Stimulated activated naive CD4-positive, alpha-beta T cell treated with Interleukin-2 at 50 U/mL for 16 hours (primary cell): ENCODE measurements at places on chromosomes 5 and 9.

- no peak for DNase-seq
Observed at GRCh38 chr9:108395421-108395820, 460.4 kb downstream of the ACTL7B start.

DNA sequence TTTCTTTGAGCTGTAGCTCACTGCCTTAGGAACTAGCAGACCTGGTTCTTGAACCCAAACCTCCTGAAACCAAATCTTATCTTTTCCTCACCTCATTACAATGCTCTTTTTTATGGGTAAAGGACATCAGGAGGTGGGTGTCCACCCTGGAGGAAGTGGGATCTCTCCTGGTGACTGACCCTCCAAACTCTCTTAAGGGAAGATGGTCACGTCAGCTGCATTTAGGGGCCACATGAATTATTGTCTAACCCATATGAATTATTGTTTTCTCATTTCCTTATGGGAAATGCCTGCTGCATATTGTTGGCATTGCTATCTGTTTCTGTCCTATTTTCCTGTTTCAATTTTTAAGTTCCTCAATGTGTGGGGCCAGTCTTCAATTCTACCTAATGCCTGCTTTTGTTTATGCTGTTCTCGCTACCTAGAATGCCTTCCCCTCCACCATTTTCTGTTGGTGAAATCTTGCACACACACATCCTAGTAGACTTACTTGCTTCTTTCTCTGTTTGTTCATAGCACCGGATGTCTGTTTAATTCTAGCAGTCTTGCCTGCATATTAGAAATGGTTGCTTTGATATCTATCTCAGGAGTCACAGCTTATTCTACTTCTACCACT, 22.0 kb upstream of the SPINK1 start:
- DNase-seq, result no peak

GRCh38 chr5:53940921-53941320, 369.5 kb downstream of the ARL15 start:
- DNase-seq, result no peak

GRCh38 chr5:115733607-115734006, 82.9 kb downstream of the CDO1 start:
- DNase-seq, result no peak

DNA sequence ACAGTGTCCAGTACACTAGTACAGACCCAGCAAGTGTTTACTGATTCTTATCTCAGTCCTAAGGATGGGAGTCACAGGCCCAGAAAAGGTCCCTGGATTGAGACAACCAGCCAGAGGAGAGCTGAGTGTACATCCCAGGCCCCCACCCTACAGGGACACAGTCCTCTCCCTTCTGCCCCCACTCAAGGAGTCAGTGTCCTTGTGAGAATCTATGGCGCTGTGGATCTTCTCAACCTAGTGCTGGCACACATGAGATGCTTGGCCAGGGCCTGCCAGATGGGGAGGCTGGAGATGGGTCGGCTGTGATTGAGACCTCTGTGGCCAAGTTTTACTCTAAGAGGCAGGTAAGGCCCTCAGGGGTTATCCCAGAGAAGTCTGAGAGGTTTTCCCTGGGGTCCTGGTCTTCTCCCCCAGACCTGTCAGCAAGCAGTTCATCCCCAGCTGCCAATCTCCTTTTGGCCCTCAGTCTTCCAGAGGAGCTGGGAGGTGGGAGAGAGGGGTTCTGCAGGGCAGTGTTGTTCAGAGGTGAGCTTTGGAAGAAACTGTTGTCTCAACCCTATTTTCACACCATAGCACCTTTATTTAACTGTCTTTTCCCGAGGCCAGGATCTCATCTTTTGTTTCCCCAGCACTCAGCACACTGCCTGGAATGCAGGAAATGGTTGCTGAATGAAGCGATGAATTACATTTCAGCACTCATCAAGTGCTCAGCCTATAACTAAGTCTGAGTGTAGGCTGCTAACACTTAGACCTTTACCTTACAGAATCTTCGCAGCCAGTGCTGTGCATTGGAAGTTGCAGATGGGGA, 3.2 kb upstream of the NSD1 start:
- DNase-seq, result no peak

DNA sequence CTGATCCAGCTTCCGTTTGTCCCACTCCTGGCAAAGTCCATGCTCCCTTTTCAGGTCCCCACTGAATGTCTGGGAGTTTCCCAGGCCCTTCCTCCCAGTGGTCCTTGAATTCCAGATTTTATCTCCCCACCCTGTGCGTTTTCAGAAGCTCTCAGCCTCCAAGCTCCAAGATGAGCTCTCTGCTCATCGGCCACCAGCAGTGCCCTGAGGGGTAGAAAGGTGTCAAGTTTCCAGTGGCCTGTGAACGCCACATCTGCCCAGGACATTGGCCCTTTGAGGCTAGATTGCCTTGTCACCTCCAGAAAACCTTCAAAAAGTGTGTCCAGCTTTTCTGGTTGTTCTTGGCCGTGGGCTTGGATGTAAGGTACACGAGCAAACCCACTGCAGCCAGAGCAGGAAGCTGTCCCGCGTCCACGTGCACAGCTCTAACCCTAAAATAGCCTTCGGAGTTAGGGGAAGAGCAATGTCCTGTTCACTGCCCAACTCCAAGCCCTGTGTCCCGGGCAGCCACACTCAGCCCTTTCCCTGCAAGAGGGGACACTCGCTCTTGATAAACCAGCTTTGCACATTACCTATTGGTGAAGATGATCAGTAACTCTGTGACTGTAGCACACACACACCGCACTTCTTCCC, 10.9 kb upstream of the LRRC14B start:
- no peak for DNase-seq

GRCh38 chr9:74016004-74016403, 481.1 kb upstream of the RORB start:
- no peak for DNase-seq

- DNase-seq, result no peak
Observed at GRCh38 chr5:66864240-66864884, 268.2 kb downstream of the MAST4 start.

DNA sequence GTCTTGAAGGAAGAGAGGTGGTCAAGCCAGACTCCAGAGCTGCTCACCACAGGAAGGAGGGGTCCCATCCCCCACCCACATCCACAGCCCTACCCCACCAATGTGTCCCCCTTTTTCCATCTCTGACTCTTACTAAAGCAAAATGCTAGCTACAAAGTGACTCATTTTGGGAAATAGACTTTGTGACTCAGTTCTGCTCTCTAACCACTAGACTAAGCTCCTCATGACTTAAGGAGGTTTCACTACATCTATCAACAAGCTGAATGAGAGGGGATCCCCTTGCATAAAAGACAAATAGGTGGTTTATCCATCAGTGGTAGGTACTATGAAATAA, 35.1 kb upstream of the ADRB2 start:
- no peak for DNase-seq

DNA sequence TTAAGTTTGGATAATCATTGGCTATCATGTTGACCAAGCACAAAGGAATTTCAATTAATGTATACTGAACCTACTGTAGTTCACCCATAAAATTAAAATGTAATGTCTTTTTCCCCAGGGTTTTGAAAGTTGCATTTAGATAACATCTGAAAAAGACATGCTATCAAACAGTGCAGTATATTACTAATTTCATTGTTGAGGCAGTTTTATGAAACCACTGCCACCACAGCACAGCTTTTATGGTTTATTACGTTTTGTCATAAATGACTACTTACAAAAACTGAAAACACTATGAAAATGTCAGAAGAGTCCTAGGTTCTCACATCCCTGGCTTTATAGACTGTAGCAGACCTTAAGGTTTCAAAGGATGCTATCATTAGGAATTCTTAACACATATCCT, 32.0 kb upstream of the HAPLN1 start:
- no peak for DNase-seq

DNA sequence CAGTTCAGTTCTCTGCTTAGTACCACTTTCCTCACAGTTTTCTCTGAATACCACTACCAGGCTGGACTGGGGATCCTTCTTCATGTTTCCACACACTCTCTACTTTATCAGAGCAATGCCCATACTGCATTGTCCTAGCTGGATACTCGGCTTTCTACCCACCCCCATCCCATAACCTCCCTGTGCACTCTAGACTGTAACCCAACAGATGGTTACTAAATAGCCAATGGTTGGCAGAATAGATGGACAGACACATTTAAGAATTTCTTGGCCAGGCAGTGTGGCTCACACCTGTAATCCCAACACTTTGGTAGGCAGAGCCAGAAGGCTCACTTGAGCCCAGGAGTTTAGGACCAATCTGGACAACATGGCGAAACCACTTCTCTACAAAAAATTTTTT, 22.8 kb downstream of the CDK5RAP2 start:
- no peak for DNase-seq

GRCh38 chr5:74621492-74621891, 19.0 kb downstream of the ENC1 start:
- no peak for DNase-seq

- no peak for DNase-seq
Observed at GRCh38 chr9:109520475-109521132, 22.5 kb upstream of the PTPN3 start.

- no peak for DNase-seq
Observed at GRCh38 chr5:97042996-97043395, 99.4 kb downstream of the LIX1 start.

GRCh38 chr9:17121264-17121663, 13.6 kb upstream of the CNTLN start:
- DNase-seq, result no peak

- no peak for DNase-seq
Observed at GRCh38 chr9:105662184-105663104, at the start of gene TAL2. TSS of gene TAL2 (plus strand) at chr9:105662457. CDS start at chr9:105662497, 40 bp downstream.

- no peak for DNase-seq
Observed at GRCh38 chr5:56585999-56586691, 229.2 kb upstream of the MAP3K1 start.

- DNase-seq, result no peak
Observed at GRCh38 chr9:104256696-104257062, 162.6 kb downstream of the SMC2 start.

DNA sequence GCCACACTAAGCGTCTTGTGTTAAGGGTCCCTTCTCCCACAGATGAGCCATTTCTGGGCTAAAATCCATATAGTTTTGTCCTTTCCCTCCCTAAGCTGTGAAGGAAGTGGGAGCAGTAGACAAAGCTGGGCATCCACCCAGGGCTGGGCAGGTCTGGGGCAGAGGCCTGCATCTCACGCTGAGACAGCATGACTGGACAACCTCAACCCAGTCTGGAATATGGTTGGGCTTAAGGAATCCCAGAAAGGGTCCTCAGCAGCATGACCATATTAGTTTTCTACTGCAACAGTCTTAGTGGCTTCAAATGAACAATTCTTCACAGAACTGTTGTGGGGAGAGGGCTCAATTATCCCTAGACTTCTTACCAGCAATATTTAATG, 173.8 kb downstream of the AUH start:
- no peak for DNase-seq

- DNase-seq, result no peak
Observed at GRCh38 chr9:29208670-29209069, 1635.4 kb upstream of the C9orf72 start.

DNA sequence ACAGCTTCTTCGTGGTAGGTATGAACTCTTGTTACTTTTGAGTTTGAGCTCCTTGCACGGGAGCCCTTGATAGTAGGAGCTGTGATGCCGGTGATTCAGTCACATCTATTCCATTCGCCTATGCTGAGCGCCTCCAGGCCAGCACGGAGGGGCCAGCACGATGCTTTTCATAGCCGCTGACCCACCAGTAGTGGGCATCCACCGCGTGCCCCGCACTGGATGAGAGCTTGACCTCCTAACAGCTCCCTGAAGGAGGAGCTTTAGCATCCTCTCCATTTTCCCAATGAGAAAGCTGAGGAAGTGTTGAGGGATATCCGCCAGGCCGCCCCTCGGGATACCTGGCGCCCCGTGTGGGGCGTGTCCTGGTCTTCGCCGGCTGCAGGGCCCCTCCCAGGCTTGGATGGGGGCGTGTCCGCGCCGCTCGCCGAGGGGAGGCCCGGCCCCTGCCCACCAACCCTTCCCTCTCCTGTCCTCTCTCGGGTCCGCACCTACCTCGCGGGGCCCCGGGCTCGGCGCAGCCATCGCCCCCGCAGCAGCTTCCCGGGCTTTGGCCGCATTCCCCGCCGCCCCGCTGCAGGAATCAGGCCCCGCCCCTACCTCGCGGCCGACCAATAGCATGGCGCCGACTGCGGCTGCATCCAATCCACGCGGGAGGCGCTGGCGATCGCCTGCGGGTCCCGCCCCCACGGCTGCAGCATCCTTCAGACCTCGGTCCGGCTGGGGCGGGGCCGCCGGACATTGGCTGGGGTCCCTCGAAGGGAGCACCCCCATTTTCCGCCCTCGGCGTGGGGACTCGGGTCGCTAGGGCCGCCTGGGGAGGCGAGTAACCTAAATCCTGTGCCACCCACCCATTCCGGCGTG, at the start of gene PIP5KL1:
TSS of gene PIP5KL1 (minus strand) at position 547 of the 861 bp plus-strand sequence. CDS start at position 522, 25 bp downstream.
- DNase-seq, result peak; percentile 66

DNA sequence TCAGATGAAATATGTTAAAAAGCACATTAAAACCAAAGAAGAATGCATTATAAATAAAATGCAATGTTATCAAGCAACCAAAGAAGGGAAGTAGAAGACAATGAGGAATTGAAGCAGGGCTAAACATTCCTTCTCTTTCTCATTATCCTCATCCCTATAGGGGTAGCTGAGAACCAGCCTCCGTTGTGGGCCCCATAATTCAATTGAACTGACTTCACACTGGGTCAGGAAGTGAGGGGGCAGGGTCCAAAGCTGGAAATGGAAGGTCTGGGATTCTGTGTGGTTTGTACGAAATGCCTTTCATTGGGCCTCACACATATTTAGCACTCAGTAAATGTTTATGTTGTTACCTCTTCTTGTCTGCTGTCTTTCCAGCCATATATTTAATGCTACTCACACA, 220.4 kb upstream of the CD180 start:
- DNase-seq, result no peak

DNA sequence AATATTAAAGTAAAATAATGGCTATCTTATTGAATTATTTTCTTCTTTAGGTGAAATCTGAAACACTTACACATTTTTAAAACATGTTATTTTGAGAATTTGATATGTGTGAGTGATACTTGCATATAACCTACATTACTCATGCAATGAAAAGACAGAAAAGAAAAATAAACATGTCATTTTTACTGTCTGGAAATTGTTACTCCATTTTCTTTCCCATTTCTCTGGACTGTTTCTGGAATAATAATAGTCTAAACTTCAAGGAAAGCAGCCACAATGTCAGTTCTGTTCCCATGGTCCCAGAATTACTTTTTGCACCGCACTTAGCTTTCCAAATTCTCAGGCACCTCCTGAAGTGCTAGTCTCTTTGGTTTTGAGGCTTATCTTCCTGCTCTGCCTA, 145.5 kb downstream of the PRR16 start:
- DNase-seq, result no peak
